Natural killer cell (primary cell): ENCODE measurements at places on chromosomes 1 and 21. TPM values are rescaled to one million over a fixed set of nuclear protein-coding genes. Genes with fewer than 3 reads are reported as not detected.
A peak's percentile ranks its signal among the peaks of the same experiment; 100 is the strongest.

KCNK1 gene
- total RNA-seq: not detected

DNA sequence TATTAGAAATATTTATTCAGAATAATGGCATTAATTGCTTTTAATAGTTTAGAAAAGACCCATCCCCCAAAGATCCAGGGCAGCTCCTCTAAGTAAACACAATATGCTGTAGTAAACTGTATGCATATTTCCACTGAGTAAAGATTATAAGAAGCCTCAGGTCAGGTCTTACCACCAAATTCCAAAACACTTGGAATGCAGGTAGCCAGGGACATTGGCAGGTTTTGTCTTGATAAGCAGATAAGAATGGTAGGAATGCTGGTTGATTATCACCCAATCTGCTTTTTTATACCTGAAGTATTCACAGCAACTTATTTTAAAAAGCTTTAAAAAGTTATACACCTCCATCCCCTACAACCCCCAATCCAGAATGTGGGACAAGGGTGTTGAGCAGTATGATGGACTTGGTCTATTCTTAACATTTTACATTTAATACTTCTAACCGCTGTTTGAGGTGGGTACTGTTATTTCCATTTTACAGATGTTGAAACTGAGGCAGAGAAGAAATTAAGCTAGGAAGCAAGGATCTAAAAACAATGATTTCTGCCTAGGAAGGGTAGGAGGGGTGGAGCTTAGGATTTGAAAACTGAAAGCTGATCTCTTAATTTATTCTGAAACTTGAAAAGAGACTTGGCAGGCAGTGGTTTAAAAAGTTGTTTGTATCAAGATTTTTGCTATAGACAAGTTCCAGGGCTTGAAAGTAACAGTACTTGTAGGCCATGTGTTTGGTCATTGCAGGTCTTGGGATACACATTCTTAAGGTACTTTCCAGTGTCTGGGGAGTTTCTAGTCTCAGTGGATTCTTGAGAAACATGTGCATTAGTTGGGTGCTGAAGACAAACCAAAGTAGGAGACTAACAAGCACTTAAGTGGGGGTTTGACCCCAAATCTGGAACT lies 15.6 kb upstream of the THEM4 start:
- H3K27ac ChIP-seq: no peak overlapping the region
- no peak overlapping the region for H3K4me3 ChIP-seq
- DNase-seq: no peak

DNA sequence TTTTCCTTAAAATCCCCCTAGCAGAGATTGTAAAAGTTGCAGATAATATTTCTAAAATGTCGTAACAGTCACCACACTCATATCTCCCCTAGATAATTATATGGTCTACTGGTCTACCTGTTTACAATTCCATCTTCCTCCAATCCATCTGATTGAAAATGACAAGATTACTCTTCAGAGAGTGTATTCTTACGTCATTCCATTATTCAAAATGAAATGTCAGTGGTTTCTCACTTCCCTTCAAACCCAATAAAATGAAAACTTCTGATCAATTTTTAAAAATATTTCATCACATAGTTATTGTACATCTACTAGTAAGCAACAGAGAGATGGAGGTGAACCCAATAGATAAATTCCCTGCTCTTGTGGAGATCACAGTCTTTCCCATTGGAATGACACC lies 202.2 kb upstream of the C8B start:
- no peak overlapping the region for H3K27ac ChIP-seq
- H3K36me3 ChIP-seq: no peaks in the 10 kb centered on the region
- H3K4me1 ChIP-seq: no peaks in the 10 kb centered on the region
- H3K27me3 ChIP-seq: no peaks in the 10 kb centered on the region

DNA sequence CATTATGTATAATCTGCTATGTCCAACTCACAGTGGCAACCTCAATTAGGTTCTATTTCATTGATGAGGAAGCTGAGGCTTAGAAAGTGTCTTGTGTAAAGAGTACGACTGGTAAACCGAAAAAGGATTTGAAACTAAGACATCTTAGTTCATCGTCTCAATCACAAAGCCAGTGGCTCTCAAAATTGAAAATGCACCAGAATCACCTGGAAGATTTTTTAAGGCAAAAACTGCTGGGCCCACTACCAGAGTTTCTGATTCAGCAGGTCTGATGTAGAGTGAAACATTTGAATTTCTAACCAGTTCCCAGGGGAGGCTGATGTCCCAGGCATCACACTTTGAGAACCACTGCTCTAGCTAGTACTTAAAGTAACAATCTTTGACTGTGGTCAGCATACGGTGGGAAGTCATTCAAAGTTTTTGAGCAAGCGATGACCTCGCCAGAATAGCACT lies 5.2 kb upstream of the LRRC53 start:
- H3K27ac ChIP-seq: no peak overlapping the region
- DNase-seq: no peak
- H3K4me1 ChIP-seq: no peaks in the 10 kb centered on the region

GRCh38 chr1:60149251-60149650 lies 75.7 kb upstream of the C1orf87 start:
- no peaks in the 10 kb centered on the region for H3K4me1 ChIP-seq
- H3K27ac ChIP-seq: no peak overlapping the region
- H3K27me3 ChIP-seq: no peaks in the 10 kb centered on the region

DNA sequence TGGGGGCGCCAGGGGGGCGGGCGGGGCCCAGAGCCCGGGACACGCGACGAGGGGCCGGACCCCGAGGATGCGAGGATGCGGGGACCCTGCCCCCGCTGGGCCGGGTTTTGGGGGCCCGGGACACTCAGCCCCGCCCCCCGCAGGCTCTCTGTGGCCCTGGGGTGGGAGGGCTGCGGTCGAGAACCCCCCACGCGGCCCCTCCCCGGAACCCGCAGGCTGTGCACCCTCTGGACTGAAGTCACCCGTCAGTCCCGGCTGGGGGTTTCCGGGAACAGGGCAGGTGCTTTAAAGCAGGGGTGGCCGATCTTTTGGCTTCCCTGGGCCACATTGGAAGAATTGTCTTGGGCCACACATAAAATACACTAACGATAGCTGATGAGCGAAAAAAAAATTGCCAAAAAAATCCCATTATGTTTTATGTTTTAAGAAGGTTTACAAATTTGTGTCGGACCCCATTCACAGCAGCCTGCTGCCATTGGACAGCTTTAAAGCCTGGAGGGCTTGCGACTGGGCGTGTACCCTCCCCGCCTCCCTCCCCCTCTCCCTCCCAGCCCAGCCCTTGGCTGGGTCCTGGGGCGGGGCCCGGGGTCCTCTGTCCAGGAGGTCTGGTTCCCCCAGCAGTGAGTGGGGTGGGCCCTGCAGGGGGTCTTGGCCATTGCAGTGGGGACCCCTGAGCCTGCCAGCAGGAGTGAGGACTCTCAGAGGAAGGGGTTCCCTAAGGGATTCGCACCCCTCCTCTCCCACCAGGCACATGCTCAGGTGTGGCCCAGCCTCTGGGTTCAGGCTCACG lies 21.6 kb upstream of the C1orf159 start:
- H3K27ac ChIP-seq: peak overlapping the region; percentile 76
- peaks cover 32% of the 10 kb centered on the region for H3K4me1 ChIP-seq
- no peak overlapping the region for H3K4me3 ChIP-seq
- H3K36me3 ChIP-seq: no peaks in the 10 kb centered on the region

GRCh38 chr1:28078680-28079626 lies 9.5 kb downstream of the EYA3 start:
- H3K27me3 ChIP-seq: no peaks in the 10 kb centered on the region
- no peak overlapping the region for H3K27ac ChIP-seq
- H3K4me3 ChIP-seq: no peak overlapping the region
- peaks cover 14% of the 10 kb centered on the region for H3K36me3 ChIP-seq
- no peaks in the 10 kb centered on the region for H3K4me1 ChIP-seq

GRCh38 chr1:40770296-40771070 lies 13.1 kb upstream of the KCNQ4 start:
- H3K27ac ChIP-seq: no peak overlapping the region
- H3K27me3 ChIP-seq: no peaks in the 10 kb centered on the region
- no peaks in the 10 kb centered on the region for H3K4me1 ChIP-seq
- no peak for DNase-seq

GRCh38 chr1:175750366-175751071 lies 7.1 kb upstream of the TNR start:
- no peaks in the 10 kb centered on the region for H3K36me3 ChIP-seq
- H3K27ac ChIP-seq: no peak overlapping the region
- H3K27me3 ChIP-seq: no peaks in the 10 kb centered on the region
- no peak overlapping the region for H3K4me3 ChIP-seq
- no peak for DNase-seq

GRCh38 chr21:37432710-37433455 lies 66.3 kb downstream of the DYRK1A start:
- H3K36me3 ChIP-seq: no peaks in the 10 kb centered on the region
- H3K27me3 ChIP-seq: no peaks in the 10 kb centered on the region
- peaks cover 9% of the 10 kb centered on the region for H3K4me1 ChIP-seq
- DNase-seq: no peak

- no peak for DNase-seq
Observed at GRCh38 chr1:4702932-4703331, 48.5 kb downstream of the AJAP1 start.

DNA sequence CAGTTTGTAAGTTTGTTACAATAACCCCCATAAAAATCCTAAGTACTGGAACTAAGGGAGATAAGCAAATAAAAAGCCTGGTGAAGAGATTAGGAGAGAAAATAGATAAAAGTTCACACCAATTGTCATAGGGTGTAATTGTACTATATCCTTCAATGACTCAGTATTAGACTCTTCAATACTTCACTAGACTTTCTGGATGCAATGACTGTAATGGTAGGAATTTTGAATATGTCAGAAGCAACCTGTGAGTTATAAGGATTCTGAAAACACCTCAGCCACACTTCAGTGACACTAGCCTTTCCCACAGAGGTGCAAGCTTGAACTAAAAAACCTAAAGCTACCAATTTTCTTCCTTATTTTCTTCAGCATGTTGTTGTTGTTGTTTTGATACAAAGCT lies 147.9 kb downstream of the PTGER3 start:
- H3K36me3 ChIP-seq: no peaks in the 10 kb centered on the region

GRCh38 chr1:155548706-155549105 lies 13.9 kb downstream of the ASH1L start:
- H3K36me3 ChIP-seq: peaks cover 2% of the 10 kb centered on the region
- peaks cover 5% of the 10 kb centered on the region for H3K4me1 ChIP-seq
- no peak overlapping the region for H3K27ac ChIP-seq
- no peak for DNase-seq

DNA sequence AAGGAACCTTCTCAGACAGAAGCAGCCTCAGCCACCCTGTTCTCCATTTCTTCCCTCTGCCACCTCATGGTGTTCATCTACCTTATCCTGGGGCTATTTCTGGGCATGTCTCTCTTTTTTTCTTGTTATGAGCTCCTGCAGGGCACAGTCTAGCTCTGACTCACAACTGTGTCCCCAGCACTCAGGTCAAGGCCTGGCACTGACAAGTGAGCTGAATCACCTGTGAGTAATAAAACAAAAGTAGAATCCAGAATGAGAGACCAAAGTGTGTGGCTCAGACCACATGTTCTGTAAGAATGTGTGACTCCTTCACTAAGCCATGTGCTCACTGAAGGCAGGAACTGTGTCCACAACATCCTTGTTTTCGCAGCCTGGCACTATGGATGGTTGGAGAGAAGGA lies 23.2 kb downstream of the C1orf94 start:
- H3K27ac ChIP-seq: no peak overlapping the region
- H3K4me3 ChIP-seq: no peak overlapping the region
- no peaks in the 10 kb centered on the region for H3K36me3 ChIP-seq

DNA sequence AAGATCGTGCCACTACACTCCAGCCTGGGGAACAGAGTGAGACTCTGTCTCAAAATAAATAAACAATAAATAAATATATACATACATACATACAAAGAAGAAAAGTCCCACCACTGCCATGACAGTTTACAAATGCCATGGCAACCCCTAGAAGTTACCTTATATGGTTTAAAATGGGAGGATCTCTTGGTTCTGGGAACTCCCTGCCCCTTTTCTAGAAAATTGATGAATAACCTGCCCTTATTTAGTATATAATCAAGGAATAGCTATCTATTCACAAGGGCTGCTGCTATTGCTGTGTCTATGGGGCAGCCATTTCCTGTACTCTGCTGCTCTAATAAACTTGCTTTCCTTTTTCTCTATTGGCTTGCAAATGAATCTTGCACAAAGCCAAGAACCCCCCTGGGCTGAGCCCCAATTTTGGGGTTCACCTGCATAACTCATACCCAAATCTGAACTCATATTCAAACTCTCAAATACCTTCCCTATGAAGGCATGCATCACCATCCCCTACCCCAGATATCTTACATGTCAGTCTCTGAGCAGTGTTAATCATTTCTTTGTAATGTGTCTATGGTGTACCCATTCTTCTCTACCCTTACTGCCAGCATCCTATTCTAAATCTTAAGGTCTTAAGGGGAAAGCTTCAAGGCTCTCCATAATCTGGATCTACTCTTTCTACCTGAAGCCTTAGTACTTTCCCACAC lies 9.0 kb downstream of the GON4L start:
- no peak overlapping the region for H3K4me3 ChIP-seq
- H3K27ac ChIP-seq: no peak overlapping the region
- DNase-seq: no peak
- H3K27me3 ChIP-seq: no peaks in the 10 kb centered on the region

DNA sequence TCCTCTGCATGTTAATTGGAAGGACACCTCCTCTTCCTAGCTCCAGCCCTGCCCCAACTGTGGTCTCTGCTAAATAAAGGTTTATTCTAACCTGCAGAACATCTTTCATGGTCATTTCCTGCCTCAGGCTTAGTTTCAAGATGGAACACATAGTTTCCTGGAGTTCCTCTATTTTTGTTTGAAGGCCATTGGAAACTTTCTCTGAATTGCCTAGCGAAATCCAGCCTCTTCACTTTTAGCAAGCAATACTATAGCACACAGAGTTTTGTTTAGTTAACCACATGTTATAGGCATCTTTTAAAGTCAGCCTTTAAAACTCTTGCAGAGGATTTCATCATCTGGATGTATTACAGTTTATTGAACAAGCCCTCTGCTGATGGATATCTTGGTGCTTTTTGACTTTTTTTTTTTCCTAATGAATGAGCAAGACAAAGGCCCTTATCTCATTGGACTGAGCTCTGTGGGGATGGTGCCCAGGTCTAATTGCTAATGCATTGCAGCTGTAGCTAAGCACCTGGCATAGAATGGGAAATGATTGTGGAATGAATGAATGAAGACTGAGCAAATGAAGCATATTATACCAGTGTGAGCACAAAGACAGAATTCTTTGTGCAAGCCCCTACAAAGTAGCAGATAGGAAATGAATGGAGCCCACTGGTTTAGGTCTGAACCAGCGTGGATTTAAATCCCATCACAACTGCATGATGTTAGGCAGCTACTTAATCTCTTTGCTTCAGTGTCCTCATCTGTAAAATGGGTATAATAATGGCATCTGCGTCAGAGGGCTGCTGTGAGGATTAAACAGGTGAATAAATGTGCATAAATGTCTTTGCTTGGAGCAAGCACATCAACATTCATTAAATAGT lies 641 bp upstream of the CFAP107 start:
- no peaks in the 10 kb centered on the region for H3K36me3 ChIP-seq
- no peaks in the 10 kb centered on the region for H3K4me1 ChIP-seq
- no peak overlapping the region for H3K4me3 ChIP-seq
- no peak overlapping the region for H3K27ac ChIP-seq
